ENCODE measurements at places on chromosomes 12 and 14.

GRCh38 chr14:65200454-65200853 lies 98.1 kb upstream of the MAX start:
- DNase-seq, result no peak

GRCh38 chr14:88196116-88196890 lies 126.8 kb downstream of the KCNK10 start:
- DNase-seq, result no peak

DNA sequence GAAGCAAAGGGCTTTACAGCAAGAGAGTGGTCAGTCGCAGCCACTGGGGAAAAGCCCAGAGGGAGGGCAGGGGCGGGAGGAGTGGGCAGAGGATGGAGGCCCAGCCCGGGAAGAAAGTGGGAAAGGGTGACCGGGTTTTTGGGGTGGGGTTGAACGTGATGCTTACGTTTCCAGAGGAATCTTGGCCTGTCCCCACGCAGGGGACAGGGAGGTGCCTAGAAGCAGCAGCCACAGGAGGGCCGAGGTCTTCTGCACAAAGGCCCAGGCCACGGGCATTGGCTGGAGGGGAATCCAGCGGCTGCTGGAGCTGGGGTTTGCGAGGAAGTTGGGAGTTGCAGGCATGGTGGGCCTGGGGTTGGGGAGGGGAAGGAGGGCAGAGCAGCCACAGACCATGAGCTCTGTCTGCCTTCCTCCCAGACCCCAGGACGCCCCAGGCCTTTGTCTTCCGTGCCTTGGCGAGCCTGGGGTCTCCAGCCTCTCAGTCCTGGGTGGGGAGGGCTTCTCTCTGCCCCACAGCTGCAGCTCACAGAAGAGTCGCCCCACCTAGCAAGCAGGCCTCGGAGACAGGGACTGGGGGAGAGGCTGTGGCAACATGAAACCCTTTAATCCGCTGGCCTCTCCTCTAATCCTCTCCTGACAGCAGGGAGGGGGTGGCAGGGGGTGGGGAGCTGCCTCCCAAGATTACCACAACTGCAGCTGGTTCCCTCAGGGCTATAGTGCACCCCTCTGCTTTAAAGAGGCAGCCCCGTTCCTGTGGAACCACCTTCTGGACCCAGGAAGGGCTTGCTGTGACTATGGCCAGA lies at the start of gene CACNA2D4:
Gene CACNA2D4 (minus strand): TSS at position 572 of the 803 bp plus-strand sequence. CDS start 179 bp downstream, at position 393.
- no peak for DNase-seq

- no peak for DNase-seq
These were observed 496 bp upstream of the ISCU start for GRCh38 chr12:108561852-108562347.

GRCh38 chr12:93468008-93468371 lies 676 bp downstream of the MRPL42 start:
- no peak for DNase-seq

DNA sequence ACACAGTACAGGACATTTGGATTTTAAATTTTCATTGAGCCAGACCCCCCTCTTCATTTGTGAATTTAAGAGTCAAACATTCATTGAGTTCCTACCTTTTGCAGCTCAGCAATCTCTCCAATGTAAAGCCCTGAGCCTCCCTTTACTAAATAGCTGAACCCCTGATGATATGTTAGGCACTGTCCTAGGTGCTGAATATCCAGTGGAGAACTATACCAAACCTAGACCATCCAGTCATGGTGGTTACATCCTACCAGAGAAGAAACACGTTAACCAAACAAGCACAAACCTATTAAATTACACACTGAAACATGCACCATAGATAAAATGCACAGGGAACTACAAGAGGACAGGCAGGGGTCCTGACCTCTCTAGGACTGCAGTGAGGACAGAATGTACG lies 1585.3 kb upstream of the TMEM132C start:
- no peak for DNase-seq

DNA sequence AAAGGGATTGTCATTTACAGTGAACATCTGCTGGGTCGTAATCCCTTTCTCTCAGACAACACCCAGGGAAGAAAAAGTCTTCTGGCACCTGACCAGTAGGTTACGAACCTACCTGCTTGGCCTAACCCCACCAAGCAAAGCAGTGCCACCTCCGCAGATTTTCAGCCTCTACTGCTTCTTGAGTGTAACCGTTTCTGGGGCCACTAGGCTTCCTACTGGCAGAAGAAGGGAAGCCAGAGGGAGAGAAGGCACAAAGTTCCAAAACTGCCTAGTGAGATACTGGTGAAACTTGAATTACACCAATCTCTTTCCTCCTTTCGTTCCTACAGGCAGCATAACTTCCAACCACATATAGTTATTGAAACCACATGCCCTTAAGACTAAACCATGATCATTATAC lies 383.6 kb downstream of the BCAT1 start:
- no peak for DNase-seq

GRCh38 chr12:24904871-24905270 lies 44.0 kb downstream of the BCAT1 start:
- DNase-seq, result no peak

DNA sequence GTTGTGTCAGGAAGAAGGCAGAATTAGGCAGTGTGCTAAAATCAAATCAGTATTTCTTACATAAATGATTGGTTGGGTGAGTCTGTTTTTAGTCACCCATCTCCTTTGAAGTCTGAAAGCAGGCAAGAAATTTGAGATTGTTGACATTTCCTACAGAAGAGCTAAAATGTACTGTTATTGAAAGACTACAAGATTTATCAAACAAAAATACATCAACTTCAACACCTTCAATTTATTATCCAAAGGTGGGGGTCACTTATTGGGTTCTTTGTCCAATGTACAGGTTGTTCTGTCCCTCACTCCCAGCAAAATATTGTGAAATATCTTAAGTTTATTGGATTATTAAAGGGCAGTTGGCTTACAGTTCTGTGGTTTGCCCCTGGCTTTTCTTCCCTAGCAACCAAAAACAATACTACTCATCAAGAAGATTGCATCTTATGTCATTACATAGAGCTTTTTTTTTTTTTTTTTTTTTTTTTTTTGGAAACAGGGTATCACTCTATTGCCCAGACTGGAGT lies 20.6 kb upstream of the PKP2 start:
- no peak for DNase-seq

DNA sequence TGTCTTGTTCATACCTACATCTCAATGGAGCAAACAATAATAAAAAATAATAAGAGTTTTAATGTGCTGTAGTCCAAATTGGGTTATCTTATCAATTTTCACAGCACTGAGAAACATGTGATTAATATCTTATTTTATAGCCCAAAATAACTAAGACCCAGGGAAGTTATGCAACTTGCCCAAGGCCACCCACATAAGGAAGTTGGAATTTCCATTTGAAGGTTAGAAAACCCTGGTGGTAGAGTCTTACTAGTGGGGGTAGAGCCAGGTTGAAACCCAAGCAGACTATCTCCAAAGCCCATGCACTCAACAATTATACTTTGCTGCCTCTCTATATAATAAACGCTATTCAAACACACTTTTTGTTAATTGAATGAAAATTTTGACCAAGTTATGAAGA lies 270.0 kb upstream of the CAND1 start:
- DNase-seq, result no peak

- DNase-seq, result no peak
These were observed 30.9 kb downstream of the GPHB5 start for GRCh38 chr14:63287666-63288483.

GRCh38 chr12:76866726-76867125 lies 12.1 kb downstream of the CSRP2 start:
- DNase-seq, result no peak

- DNase-seq, result no peak
These were observed 27.9 kb upstream of the EID3 start for GRCh38 chr12:104275689-104276088.

DNA sequence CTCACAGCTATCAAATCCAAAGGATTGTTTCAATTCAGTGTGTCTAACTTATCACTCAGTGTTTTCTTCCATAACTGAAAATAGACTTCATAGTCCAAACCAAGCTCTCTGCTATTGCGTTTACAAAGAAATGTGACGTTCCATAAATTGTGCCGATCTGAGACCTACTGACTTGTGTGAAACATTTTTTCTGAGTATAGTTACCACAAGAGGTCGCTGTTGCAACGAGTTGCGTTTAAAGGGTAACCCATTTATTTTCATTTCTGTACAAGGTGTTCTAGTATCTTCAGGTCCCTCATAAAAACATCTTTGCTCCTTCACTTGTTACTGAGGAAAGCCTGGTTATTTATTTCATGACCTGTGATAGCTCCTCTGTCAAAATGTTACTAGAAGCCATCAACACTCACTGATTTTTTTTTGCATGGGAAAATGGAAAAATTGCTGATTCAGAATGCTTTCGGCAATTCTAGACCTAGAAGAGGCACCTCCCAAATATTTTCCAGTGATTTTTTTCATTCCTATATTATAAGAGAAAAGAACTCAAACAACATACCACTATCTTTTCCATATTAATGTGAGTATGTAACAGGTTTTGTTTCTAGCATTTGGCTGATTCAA lies 60.9 kb upstream of the OR4E1 start:
- DNase-seq, result no peak

DNA sequence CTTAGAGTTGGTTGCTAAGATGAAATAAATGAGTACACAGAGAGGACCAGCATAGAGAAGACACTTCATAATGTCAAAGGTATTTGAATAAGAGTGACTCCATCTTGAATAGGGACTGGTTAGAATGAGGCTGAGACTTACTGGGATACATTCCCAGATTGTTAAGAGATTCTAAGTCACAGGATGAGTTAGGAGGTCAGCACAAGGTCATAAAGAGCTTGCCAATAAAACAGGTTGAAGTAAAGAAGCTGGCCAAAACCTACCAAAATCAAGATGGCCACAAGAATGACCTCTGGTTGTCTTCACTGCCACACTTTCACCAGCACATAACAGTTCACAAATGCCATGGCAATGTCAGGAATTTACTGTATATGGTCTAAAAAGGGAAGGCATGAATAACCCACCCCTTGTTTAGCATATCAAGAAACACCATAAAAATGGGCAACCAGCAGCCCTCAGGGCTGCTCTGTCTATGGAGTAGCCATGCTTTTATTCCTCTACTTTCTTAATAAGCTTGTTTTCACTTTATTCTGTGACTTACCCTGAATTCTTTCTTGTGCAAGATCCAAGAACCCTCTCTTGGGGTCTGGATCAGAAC lies 8.3 kb upstream of the SERPINA1 start:
- no peak for DNase-seq

- DNase-seq, result no peak
These were observed 109.3 kb downstream of the LGR5 start for GRCh38 chr12:71548893-71549292.

GRCh38 chr12:2057795-2058408 lies 5.1 kb downstream of the CACNA1C start:
- DNase-seq, result no peak

DNA sequence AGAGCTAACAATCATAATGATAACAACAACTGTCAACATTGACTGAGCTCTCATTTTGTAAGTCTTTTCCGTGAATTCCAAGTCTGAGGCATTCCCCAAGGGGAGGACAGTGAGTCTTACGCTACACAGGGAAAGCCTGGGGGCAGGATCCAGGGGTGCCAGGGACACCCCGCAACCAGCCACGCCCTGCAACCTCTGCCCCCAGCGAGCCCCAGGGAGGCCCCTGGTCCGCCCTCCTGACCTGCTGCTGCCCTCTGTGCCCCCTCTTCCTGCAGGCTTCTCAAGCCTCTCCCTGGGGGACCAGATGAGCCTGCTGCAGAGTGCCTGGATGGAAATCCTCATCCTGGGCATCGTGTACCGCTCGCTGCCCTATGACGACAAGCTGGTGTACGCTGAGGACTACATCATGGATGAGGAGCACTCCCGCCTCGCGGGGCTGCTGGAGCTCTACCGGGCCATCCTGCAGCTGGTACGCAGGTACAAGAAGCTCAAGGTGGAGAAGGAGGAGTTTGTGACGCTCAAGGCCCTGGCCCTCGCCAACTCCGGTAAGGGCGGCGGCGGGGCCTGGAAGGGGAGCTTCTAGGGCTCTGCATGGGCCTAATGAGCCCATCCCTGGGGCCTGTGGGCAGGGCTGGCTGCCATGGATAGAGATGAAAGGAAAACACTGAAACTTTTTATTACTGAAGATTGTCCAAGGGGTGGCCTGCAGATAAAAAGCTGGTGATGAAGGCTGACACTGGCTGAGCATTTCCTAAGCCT lies 115.4 kb downstream of the ESRRB start:
- DNase-seq, result no peak

DNA sequence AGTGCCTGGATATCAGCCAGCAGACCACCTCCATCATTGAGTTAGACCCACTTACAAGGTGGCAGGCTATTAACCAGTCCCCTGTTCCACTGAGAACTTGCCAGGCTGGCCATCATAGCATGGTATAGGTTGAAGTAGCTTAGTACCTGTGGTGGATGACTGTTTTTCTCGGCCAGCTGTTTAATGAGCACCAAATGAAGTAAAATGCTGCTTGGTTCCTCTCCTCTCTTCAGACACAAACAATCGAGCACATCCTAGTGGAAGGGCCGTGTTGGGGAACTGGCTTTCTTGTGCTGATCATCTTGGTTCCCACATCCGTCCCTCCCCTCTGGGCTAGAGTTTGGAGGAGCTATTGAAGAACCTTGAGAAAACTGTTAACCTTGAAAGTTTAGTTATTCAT lies 486.2 kb downstream of the RAD51B start:
- no peak for DNase-seq

GRCh38 chr12:19489168-19489567 lies 49.9 kb downstream of the AEBP2 start:
- DNase-seq, result no peak

DNA sequence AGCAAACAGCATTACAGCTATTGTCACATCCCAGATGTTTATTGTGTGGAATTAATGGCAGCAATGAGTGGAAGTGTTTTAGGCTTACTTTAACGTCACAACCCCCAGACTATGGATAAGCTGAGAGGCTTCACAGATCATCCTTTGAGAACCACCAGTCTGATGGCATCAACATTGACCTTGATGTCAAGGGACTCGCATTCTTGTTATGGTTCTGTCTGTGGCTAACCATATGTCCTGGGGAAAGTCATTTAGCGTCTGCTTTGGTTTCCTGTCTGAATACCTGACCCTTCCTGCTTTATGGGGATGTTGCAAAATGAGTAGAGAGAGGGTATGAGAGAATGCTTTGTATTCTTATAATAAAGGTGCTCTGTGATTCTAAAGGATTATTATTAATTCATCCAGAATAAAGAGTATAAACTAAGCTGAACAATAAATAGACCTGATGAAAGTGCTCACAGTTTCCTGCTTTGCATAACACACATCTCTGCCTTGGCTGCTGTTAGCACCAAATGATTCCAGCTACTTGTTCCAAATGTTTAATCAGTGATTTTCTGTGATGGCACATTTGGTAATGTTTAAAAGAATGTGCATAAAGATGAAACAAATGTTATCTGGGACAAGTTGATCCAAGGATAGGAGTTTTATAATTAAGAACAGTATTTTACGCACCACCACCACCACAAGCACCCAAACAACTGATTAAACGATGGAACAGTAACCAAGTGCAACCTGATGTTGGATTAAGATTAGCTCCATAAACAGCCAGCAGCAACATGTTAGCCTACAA lies 116.9 kb upstream of the LRIG3 start:
- no peak for DNase-seq

- peak; percentile 2 for DNase-seq
These were observed 202 bp downstream of the YAF2 start for GRCh38 chr12:42237853-42238239.

GRCh38 chr14:95184413-95184790 lies 27.1 kb upstream of the DICER1 start:
- DNase-seq, result no peak

- DNase-seq, result no peak
These were observed 657.5 kb upstream of the TBX3 start for GRCh38 chr12:115341442-115341841.

Data from stimulated activated CD8-positive, alpha-beta memory T cell treated with anti-CD3 and anti-CD28 coated beads, Interleukin-7, amount 100 ng/mL, for 1 hour (primary cell).